ENCODE measurements at places on chromosomes 7 and 10.

- DNase-seq: no peak
Observed at GRCh38 chr7:4789194-4790077, 14.0 kb downstream of the AP5Z1 start.

GRCh38 chr10:86083664-86084175, 282.9 kb downstream of the GRID1 start:
- DNase-seq: no peak

- no peak for DNase-seq
Observed at GRCh38 chr7:127996253-127997071, 34.8 kb downstream of the LRRC4 start.

- no peak for DNase-seq
Observed at GRCh38 chr10:11076221-11076620, 58.5 kb downstream of the CELF2 start.

DNA sequence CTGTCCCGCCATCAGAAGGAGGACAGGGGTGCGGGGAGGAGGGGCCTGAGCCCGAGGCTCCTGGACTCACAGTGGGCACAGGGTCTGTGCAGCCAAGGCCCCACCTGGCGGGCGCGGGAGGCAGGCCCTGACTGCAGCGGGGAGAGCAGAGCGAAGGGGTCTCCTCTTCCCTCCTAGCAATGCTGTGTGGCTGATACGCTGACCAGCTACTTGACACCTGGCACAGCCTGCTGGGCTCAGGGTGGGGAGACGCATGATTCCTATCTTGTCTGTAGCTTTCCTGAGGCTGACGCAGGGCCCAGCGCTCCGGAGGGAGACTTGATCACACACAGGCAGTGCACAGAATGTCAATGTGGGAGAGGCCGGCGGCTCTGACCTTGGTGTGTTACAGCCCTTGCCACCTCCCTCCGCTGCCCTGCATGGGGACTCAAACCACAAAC, 174.9 kb downstream of the ELFN1 start:
- DNase-seq: no peak

DNA sequence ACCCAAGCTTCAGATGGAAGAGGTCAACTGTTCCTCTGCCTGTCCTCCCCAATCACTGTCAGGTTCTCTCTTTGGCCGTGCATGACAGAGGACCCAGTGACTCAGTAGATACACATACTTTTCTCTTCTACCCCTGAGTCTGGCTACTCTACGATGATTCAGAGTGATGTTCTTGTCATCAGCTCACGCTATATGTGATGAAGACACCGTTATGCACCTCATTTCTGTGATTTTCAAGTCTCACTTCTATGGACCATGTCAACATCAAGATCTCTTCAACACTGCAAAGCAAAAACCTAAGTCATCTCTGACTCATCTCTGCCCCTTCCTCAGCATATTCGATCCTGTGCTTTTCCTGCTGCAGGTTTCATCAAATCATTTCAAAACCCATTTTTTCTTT, 76.6 kb upstream of the DGKI start:
- DNase-seq: no peak

- DNase-seq: no peak
Observed at GRCh38 chr10:96666741-96667140, 53.6 kb downstream of the PIK3AP1 start.

Measured in stimulated activated CD8-positive, alpha-beta memory T cell treated with anti-CD3 and anti-CD28 coated beads, Interleukin-12 subunit alpha, Interleukin-12 subunit beta, amount 100 ng/mL, for 4 hours (primary cell).